ENCODE measurements at places on chromosomes 3 and 15.

DNA sequence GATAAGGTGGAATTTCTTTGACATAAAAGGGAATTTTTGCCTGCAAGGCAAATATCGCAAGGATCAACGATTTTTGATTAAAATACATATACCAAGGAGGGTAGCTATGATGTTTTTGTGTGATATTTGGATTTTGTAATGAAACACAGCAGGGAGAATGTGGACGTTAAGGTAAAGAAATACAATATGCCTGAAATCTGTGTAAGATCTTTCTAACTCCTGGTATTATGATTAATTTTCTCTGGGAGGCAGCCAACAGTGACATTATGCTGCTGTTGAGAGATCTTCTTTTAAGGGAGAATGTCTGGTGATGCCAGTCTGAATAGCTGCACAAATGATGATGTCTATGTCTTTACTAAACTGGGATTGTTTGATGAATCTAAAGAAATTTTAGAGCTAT is 972.2 kb downstream of the SQOR start:
- no peak for DNase-seq

GRCh38 chr3:4571690-4572334 is 78.7 kb downstream of the ITPR1 start:
- no peak for DNase-seq

DNA sequence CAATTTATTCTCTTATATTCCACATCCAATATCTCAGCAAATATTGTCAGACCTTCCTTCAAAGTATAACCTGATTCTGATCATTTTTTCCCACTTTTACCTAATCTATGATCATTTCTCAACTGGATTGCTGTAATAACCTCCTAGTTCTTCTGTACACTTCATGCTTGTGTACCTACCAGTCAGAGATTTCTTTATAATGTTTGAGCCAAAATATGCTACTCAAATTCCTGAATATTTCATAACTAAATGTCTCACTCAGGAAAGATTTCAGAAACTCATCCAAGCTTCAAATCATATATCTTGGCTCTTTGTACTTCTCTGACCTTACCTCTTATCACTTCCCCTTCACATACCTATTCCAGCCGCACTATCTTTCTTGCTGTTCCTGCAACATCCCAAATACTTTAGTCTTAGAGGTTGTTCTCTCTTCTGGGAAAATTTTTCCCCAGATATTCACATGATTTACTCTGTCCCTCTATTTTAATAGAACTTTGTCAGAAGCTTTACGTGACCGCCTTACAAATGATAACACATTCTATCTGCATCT is 20.0 kb downstream of the BCHE start:
- DNase-seq = no peak

DNA sequence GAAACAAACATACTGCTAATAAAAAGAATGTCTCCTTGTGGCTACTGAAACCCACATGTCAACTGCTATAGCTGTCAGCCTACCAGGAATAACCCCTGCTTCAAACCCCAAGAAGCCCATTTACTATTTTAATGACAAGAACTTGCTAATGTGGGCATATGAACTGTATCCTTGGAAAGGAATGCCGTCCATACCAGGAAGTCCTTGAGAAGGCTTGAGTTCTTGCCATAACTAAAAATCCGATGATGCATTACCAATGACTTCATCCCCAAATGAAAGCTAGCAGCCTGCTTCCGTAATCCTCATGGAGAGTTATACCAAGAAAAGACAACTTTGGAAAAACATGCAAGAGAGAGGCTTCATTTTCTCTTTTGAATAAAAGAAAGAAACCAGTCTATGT is 34.8 kb downstream of the MINDY4B start:
- DNase-seq = no peak

DNA sequence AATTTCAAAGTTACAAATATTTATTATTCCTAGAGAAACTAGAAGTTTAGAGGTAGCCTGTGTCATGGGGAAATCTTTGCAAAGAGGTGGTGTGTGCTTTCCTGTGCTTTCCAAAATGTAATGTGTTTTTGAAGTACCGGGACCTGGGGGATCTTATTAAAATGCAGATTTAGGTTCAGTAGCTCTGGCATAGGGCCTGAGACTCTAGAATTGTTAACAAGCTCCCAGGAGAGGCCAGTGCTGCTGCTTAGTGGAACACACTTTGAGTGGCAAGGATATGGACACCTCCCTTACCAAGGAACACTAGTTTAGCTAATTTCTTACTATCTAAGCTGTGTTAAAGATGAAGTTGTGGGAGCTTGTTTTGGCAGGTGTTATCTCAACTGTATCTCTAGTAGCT is 428.9 kb downstream of the VGLL3 start:
- no peak for DNase-seq
